ENCODE measurements at places on chromosomes 5 and 9.
A peak's percentile ranks its signal among the peaks of the same experiment; 100 is the strongest.

- DNase-seq: no peak
These were observed 33.9 kb downstream of the PSMB7 start for GRCh38 chr9:124381170-124381945.

DNA sequence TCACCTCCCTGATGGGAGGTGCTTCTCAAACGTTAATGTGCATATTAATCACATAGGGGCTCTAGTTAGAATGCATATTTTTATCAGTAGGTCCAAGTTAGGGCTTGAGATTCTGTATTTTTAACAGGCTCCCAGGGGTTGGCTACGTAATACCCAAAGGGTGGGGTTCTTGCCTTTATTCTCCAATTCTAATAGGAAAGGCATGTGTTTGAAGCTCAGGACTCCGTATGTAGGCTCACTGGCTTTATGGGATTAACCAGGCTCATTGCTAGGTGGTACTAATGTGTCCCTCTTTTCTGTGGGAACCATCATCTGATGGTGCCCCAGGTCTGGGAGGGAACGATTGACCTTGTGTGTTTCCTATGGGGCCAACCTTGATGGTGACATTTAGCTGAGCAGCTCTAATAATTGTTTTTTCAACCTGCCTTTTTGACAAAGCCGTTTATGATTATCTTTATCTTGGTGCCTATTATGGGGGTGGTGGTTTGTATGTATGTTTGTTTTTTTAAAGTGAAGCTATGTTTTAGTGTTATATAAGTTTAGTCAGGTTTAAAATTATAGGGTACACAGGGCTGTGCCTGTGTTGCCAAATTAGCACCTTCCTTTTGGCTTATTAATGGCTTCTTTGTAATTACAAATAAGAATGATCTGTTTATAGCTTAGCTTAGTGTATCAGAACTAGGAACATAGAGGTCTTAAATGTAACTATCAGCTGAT lies 20.8 kb downstream of the TJP2 start:
- DNase-seq: no peak

GRCh38 chr9:95004411-95005277 lies 278.1 kb downstream of the AOPEP start:
- DNase-seq: no peak

DNA sequence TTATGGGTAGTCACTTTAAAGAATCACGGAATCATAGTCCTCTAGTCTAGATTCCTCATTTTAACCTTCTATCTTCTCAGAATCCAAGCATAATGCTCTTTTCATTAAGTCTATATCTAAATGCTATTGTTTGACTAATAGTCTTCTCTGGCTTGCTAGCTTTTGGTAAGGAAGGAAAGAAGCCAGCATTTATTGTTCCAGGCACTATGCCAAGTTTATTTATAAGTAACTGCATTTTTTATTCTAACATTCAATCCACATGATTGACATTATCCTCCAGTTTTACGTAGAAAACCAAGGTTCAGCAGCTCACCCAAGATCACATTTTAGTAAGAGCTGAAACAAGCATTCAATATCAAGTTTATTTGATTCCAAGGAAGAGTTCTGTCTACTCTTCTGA lies 254.2 kb downstream of the SAXO1 start:
- no peak for DNase-seq

DNA sequence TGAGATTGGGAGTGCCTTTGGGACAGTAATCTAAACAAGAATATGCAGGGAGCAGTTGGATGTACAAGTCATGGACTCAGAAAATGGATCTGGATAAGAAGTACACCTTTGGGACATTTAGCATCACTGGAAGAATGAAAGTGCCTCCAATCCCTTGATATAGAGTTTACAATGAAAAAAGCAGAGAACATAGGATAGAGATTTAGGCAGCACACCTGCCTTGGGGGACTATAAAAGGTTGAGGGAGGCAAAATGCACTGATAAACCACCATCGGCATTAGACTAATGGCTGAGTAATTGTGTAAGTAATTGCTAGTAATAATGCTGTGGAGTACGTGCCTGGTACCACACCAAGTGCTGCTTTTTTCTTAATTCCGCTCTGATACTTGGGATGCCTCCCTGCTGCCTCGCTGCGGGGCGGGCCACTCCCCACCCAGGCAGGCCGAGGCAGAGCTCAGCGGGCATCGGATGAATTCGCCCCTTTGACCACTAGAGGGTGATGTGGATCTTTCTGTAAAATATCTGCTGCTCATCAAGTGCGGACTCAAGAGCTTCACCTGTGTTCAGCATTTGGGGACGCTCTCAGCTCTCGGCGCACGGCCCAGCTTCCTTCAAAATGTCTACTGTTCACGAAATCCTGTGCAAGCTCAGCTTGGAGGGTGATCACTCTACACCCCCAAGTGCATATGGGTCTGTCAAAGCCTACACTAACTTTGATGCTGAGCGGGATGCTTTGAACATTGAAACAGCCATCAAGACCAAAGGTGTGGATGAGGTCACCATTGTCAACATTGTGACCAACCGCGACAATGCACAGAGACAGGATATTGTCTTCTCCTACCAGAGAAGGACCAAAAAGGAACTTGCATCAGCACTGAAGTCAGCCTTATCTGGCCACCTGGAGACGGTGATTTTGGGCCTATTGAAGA lies 99.9 kb downstream of the ANKRD18B start:
- DNase-seq: peak; percentile 71

DNA sequence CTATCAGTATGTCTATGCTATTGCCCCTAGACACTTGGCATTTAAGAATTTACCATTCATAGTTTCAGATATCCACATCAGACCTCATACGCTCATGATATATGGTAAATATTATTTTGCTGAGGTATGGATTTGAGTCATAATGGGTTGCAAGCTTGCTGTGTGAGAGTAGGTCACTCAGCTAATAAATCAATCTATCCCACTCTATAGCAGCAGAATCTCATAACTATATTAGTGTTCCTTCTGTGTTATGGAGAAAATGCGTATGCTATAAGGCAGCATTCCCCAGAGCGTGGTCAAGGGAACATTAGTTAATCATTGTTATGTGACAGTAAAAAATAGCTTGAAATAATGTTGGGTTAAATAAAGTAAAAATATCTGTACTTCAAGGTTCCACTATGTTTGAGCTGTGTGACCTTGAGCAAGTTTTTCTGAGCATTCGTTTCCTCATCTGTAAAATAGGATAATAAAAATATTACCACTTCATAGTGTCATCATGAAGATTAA lies 7.7 kb downstream of the TRIM32 start:
- DNase-seq: no peak

DNA sequence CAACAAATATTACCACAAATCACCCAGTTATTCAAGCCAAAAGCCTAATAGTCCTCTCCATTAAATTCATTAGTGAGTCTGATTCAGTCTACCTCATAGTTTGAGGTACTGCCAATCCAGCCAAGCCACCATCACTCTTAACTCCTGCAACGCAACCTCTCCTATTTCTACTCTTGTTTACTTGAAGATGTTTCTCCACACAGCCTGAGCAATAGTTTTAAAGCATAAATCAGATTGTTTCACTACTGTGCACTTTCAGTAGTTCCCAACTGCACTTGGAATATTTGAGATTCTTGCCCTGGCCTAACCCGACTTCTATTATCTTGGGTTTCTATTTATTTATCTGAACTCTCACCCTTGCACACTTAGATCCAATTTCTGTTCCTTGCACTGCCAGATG lies 85.5 kb downstream of the YIPF5 start:
- no peak for DNase-seq

- no peak for DNase-seq
These were observed 9.3 kb downstream of the TTC23L start for GRCh38 chr5:34848230-34848629.

DNA sequence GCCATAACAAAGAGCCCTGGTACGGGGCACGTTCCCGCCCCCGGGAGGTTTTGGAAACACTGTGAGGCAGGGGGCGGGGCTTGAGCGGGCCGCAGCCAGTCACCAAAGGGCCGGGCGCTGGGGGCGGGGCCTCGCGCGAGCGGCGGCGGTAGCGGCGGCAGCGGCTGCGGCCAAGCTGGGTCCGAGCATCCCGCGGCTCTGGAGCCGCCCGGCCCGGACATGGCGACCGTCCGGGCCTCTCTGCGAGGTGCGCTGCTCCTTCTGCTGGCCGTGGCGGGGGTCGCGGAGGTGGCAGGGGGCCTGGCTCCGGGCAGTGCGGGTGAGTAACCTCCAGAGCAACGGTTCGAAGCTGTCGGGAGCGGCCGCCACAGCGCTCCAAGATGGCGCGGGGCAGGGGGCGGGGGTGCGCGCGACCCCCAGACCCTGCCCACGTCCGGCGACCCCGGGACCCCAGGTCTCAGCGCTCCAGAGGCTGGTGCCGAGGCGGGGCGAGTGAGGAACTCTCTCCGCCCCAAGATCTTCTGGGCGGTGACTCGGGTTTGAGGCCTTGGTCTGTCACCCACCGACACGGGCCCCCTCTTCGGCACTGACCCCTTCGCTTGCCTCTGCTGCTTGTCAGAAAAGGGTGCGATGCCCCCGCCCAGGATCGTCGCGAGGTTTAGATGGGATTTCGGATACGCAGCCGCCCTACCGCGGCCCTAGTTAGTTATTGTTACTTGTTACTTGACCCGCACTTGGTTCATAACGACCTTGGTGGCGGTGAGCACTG lies at the start of gene RECK:
Gene RECK, plus strand, starts transcription at position 134 of the 769 bp plus-strand sequence. Its CDS starts 86 bp downstream, at position 220.
- peak; percentile 72 for DNase-seq

GRCh38 chr9:126947529-126947928 lies 32.9 kb downstream of the RALGPS1 start:
- no peak for DNase-seq

- DNase-seq: no peak
These were observed 13.4 kb downstream of the AUH start for GRCh38 chr9:91348191-91348807.

GRCh38 chr9:137241490-137242268 lies 592 bp downstream of the TUBB4B start:
- no peak for DNase-seq

DNA sequence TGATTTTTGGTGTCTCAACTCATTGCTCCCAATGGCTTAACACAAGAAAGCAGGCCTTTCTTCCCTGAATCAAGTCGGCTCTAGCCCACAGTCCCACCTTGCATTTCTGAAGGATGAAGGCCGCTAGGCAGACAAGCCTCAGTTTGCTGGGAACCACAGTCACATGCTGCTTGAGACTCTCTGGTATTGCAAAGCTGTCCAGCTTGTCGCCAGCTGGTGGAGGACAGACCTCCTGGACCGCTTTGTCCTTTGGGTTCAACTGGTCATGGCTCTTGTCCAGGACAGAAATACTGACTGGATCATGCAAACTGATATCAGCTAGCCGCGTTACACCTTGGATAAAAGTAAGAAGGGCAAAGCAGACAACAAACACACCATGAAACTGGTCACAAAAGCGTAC lies 23.1 kb downstream of the DDX31 start:
- DNase-seq: no peak

- no peak for DNase-seq
These were observed 182.6 kb downstream of the FBXL7 start for GRCh38 chr5:15682566-15682965.

DNA sequence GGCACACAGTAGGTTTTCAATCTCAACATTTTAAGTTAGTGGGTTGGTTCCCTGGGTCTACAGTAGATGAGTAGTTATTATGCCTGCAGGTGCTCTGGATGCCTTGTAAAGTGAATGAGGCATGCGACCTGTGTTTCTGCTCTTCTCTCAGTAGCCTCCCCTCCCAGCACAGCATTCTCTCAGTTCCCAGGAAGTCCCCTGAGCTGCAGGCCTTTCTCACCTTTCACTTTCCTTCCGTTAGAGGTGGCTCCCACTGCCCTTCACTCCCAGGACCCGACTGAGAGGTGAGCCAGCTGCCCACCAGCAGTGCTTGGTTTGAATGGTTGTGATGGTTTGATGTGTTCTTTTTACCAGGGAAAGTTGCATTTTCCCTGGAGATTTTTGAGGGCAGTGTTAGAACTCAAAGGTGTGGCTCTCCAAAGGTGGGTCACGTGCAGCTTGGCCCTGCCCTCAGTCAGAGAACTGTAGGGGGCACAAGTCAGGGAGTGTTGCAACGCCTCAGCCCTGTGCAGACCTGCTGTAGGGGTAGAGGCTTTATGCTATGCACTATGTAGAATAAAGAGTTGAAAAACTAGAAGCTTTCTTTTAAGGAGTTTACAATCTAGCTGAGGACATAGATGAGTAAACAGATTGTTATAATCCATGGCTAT lies 173.8 kb downstream of the NTRK2 start:
- DNase-seq: no peak

DNA sequence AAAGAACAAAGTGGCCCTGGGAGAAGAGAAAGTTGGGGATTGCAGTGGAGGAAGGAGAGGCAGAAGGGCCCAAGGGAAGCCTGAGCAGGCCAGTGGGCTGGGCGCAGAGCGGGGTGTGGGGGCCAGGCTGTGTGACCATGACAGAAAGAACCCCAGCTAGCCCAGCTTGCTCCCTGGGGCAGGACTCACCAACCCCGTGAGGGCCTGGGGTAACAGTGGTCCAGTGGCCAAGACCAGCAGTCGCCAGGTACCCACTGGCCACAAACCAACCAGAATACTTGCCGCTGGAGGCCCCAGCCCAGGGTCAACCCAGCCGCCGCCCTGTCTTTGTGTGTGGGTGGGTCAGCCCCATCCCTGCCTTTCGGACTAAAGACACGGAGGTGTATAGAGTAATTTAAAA lies 146.5 kb downstream of the CACNA1B start:
- DNase-seq: no peak

- no peak for DNase-seq
These were observed 680 bp upstream of the LPCAT1 start for GRCh38 chr5:1524481-1524798.

All from NCI-H1930 (cell line).